ENCODE measurements at places on chromosomes 12 and 14. TPM values are rescaled to one million over a fixed set of nuclear protein-coding genes. Genes with fewer than 3 reads are reported as not detected.

SOAT2 gene
- total RNA-seq = not detected

- DNase-seq = no peak
Observed at GRCh38 chr12:132888852-132889251, 1.4 kb upstream of the CHFR start.

DNA sequence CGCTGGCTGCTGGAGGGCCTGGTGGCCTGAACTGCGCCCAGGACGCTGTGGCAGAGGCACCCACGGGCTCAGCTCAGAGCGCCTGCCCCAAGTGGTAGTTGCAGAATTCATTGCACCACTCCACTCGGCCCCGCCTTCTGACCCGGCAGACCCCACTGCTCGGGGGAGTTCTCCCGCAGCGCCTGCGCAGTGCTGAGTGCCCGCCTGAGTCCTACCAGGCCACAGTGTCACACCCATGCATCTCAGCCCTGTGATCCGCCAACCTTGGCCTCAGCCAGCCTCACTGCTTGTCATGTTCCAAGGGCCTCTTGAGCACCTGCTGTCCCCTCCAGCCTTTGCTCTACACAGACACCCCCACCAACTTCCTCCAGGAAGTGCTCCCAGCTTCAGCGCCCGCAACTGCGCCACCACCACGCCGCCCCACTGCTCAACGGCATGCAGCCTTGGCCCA is 12.2 kb downstream of the DEGS2 start:
- DNase-seq = no peak

DNA sequence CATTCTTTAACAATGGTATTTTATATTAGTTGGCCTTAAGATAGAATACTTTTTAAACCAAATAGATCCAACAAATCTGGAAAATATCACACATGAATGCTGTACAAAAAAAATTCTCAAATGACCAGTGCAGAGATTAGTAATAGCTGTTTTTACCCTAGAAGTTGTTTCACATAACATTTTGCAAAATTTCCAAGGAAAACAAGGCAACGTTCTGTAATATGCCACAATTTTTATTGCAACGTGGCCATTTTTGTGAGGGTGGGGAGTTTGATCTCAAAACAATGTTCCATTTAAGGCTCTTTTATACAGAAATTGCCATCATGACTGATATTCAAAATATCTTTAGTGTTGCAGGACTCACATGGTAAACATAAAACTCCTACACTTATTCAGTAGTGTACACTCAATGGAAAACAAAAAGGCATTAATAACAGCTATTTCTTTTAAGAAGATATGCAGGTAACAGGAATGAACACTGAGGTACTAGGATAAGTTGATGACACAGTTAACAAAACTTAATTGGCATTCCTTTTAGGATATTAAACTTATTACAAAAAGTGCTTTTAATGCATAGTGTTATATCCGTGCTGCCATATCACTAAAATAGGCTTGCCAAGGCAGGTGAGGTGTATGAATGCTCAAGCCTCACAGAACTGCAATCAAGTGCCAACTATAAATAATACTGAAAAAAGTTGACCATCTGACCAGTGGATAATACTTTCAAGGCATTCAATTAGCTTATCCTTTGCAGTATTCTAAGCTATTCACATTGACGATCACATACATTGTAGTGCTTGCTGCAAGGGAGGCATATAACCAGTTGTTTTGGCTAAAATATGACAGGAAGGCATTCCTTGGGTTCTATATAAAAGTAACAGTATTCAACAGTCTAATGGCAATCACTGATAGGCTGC is 2.3 kb downstream of the CFL2 start:
- no peak for DNase-seq

DNA sequence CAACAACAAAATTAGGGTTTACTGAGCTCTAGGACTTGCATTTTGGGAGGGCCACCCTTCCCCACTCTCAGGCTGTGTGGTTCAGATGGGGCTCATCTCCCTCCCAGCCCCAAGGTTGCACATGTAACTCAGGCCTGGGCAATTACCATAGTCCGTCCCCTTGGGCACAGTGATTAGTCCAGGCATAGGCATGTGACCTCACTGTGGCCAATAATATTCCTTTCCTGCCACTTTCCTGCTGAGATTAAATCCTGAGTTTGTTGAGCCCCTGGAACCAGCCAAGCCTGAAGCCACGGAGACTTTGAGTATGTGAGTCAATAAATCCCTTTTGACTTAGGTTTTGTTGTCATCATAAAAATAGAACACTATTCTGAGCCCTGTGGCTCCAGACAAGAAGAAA is 113.0 kb downstream of the AACS start:
- no peak for DNase-seq

- no peak for DNase-seq
Observed at GRCh38 chr14:68666236-68666635, 126.6 kb downstream of the ZFP36L1 start.

DNA sequence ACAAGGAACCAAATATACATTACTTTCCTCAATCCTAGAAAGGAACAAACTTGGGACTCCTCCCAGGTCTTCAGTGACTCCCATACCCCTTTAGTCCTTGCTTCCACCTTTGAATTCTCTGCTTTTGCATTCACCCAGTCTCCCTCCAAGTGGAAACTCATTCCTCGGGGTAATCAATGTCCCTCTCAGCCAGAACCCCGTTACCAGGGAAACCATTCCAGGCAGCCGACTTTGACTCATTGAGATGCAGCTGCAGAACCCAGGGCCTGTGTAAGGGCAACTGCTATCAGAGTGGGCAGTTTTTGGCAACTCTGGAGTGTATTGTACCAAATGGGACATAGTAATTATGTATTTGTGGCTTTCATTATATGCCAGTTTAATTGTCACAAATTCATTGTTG is 186.2 kb downstream of the NRXN3 start:
- no peak for DNase-seq

DNA sequence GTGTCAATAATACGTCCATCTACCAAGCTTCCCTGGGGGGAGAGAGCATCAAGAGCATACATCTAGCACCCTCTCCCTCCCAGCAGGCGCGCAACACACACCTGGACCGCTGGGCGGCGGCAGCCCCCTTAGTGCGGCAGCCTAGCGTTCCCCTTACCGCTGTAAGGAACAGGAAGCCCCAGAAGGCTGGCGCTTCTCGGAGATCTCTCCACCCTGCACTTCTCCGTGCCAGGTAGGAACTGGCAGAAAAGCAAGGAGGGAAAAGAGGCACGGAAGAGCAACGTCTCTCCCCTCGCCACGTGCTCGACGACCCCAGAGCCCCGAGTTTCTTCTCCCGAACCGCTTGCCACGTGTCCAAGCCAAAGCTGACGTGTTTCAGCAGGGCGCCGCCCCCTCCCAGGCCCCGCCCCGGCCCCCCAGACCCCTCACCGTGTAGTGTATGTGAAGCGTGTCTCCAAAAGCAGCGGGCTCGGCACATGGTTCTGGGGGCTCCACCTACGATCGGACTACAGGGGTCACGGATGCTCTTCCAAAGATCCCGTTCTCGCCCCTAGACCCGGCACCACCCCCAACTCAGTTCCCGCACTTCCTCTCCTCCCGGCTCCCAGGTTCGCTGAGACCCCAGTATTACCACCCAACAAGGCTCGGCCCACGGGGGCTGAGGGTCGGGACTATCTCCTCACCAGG is 532 bp downstream of the FKBP11 start:
- DNase-seq = peak; percentile 32

DNA sequence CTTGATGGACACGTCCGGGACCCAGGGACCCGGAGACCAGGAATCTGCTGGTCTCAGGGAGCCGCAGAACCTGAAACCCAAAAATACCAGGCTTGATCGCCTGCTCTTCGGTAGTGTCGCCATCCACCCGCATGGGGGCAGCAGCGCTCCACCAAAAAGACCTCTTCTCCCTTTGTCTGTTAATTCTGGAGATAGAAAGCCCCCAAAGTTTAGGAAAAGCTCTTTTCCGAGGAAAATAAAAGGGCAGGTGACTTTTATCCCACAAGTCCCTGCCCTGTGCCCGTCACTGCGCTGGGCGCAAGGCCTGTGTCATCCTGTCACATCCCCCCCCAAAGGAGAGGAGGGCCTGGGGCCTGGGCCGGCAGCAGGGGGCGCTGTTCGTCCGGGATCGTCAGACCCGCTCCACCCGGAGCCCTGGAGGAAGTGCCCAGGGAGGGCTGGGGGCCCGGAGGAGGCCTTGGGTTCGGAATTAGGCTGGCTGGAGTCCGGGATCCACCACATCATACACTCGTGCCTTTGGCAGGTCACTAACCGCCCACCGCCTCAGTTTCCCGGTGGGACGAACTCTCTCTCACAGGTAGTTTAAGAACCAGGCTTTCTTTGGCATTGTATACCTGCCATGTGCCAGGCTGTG is 31.9 kb downstream of the DAD1 start:
- DNase-seq = peak; percentile 30

- DNase-seq = no peak
Observed at GRCh38 chr14:93778453-93778852, 9.8 kb downstream of the PRIMA1 start.

DNA sequence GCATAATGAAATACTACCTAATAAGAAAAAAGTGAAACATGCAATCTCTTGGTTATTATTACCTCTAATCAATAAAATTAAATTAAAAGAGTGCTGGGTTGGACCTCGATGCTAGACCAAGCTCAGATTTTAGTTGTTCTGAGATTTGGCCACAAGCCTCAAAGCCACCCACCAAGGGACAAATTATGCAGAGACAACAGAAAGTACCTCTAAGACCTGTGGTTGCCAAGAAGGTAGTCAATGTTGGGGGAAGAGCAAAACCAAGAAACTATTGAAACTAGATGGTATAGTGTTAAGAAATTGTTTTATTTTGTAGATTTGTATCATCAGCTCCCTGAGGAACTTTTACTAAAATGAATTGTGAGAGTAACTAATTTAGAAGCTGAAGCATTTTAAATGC is 43.8 kb upstream of the ARID2 start:
- DNase-seq = no peak

DNA sequence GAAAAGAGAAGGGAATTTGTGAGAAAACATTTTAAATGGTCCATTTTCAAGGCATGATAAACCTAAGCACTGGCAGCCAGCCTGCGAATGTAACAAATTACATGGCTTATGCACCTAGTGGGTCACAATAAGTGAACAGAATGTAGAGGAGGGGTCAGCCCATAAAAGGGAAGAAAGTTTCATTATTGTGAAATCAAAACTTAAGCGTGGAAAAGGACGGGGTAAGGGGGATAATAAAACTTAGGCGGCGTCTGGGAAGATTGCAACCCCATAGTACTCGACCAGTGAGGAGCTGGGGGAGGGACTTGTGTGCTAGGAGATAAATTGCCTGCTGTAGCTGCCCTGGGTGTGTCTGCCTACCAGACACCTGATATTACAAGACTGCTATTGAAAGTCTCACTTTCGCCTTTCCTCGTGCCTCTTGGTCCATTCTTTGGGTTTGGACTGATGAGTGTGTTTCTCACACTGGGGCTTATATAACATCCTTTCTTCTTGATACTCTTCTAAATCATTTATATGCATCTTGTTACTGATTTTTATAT is 40.6 kb downstream of the ZDHHC17 start:
- no peak for DNase-seq

DNA sequence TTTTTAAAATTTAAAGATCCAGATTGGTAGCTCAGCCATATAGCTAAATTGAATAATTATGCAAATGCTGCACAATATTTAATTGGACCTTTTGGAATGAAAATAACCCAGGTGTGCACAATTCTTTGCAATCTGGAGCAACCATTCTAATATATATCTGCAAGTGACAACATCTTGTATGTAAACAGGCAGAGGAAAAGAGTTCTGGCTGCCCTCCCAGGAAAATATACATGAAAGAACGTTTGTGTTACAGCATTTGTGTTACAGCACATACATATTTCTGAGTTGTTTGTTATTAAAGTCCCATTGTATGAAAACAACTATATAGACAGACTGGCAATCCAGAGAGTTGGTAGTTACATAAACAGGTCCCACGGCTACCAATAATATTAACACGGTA is 377.5 kb downstream of the DIO2 start:
- DNase-seq = no peak

- DNase-seq = no peak
Observed at GRCh38 chr12:133120385-133121191, 9.5 kb downstream of the ZNF891 start.

- no peak for DNase-seq
Observed at GRCh38 chr14:90336985-90337384, 5.2 kb upstream of the NRDE2 start.
